ENCODE measurements at places on chromosomes 1 and 21.

GRCh38 chr1:169610858-169611257 lies 19.1 kb downstream of the SELP start:
- no peak for DNase-seq

DNA sequence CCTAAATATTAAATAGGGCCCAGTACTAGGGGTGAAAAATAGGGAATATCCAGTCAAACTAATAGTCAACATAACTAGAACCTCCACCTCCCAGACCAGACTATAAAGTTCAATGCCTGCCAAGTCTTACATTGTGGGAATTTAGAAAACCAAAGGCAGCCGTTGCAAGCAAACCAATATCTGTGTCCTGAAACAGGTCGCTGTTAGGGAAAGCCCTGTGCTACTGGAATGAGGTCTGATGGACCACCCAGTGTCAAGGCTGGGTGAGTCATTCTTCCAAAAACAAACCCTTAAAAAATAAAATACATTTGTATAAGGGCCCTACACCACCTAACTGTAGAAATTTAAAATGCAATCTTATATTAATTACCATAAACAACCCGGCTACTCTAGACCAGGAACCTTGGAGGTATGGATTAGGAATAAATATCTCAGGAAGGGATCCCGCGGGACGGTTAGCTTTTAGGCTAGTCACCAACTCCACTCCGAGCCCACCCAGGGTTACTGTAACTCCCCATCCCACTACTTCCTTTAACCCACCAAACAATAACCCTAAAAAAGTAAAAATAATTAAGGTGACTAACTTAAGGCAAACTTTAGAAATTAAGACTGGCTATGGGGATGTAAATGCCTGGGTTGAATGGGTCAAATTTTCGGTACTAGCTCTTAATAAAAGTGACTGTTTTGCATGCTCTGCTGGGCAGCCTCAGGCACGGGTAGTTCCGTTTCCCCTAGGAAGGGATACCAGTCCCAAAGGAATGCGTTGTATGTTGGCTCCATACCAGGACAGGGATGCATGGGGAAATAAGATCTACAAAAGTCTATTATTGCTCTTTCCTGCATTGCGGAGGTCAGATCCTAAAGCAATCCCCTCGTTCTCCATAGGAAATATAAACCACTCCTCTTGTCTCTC lies 65.4 kb upstream of the TLR5 start:
- DNase-seq: no peak

DNA sequence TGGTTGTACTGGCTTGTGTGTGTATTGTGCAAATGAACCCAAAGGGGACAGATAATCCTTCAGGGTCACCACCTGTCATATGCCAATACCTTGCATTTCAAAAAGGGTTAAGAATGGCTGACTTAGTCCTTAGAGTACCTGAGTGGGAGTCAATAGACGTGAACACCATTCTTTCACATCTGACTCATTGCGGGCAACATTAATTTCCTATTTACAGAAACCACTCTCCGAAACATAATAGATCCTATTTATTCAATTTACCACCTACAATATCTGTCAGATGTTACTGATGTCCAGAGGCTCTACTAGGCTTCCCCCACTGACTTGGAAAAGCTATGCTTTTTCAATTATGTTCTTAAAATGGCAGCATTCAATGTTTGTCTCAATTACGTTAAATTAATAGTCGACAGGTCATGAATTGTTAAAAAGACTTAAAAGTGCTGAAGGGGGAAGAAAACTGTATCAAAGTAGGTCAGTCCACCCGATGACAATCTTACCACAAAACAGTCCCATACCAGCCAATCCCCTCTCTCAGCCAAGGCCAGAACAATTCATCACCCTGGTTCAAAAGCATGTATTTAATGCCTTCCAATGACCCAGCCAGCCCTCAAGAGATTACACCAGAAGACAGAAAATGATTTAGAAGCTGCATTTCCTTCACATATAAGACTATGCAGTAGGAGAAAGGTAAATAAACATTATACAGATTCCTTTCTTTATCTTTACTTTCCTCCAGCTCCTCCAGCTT lies 48.6 kb upstream of the PLA2G2C start:
- DNase-seq: no peak

- DNase-seq: no peak
These were observed 112.9 kb upstream of the F3 start for GRCh38 chr1:94654459-94654858.

- no peak for DNase-seq
These were observed 38.7 kb downstream of the GJA5 start for GRCh38 chr1:147721716-147722115.

DNA sequence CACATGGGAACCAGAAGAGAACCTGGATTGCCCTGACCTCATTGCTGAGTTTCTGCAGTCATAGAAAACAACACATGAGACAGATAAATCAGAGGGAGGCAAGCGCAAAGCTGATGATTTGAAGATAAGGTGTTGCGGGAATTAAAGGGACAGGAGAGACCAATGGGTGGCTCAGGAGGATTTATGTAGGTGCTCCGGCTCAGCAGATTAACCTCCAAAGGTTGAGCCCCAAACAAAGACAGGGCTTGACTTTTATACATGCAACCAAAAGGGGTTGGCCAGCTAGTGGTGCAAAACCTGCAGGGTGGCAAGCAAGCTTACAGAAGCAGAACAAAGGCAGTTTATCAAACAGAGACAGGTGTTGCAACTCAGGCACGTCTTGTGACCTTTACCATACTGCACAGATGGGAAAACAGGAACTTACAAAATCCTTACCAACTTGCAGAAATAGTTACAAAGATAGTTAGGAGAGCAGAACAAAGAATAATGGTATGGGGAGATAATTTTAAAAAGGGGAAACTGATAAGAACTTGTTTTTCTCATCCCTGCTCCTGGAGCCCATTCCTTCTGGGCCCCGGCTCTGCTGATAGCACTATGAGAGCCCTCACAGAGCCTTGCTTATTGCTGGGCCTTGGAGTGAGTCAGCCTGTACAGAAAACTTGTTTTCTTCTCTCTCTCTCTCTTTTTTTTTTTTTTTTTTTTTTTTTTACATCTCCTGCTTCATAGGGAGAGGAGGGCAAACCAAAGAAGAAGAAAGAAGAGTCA lies 93.6 kb downstream of the SNRPE start:
- no peak for DNase-seq

DNA sequence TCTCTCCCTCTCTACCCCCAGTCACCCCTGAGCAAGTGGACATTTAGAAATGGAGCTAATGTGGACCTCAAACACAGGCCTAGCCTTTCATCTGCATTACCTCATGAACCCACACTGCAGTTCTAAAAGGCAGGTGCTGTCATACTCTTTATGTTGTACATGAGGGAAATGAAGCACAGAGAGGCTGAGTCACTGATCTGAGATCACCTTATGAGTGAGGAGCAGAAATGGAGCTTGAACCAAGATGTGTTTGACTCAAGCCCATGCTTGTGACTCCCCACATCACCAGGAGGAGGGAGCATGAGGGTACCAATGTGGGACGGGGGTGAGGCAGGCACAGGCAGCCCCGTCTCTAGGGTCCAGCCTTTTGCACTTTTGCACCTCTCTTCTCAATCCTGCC lies 702.8 kb downstream of the PTPRU start:
- DNase-seq: no peak
